Cerebellar nuclear complex (tissue), 1 donor: ENCODE measurements at places on chromosomes 4 and X.

- no peak for DNase-seq
These were observed 56.6 kb upstream of the LAS1L start for GRCh38 chrX:65591206-65591605.

DNA sequence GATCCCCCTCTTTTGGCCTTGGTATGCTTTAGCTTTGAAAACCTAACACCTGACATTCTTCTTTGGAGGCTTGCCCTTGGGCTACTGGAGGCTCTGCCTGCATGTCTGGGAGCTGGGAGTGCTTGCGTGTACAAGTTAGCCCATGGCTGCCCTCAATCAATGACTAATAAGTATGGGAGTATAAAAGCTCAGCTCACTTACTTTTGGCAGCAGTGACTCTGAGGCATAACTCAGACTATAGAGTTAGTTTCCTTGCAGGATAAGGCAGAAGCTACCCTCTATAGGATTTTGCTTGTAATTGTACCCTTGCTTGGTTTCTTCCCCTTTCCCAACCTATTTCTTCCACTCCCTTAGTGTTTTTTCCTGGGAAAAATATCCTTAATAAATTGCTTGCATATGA is 247.9 kb downstream of the PPP1R2C start:
- DNase-seq: no peak

- no peak for DNase-seq
These were observed 11.2 kb upstream of the GNRHR start for GRCh38 chr4:67765401-67765800.

DNA sequence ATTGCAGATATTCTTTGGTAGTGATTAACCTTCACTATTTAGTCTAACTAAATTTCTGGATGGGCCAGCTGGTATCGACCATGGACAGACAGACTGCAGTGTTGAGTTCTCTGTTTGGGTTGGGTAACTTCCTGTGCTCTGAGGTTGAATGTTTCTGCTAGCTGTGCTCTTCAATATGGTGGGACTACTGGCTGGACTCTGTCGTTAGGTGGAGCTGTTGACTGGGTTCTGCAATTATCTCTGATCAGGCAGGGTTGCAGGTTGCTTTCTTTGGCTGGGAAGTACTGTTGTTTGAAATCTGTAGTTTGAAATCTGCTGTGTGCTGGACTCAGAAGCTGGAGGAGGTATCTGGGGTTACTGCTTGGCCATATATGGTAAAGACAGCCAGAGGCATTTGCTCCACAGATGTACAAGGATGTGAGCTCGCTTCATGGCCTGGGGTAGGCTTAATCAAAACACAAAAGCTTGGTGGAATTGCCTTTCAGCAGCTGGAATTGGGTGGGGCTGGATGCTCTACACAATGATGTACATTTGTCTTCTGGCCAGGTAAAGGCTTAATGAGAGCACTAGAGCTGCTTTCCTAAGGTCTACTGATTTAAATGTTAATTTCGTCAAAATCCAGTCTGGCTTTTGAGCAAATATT is 1472.0 kb downstream of the FAM133A start:
- no peak for DNase-seq

GRCh38 chrX:123704781-123705180 is 28.1 kb downstream of the THOC2 start:
- no peak for DNase-seq

- no peak for DNase-seq
These were observed 16.0 kb downstream of the RAB40A start for GRCh38 chrX:103503163-103503852.

- no peak for DNase-seq
These were observed 4.1 kb downstream of the ARMCX2 start for GRCh38 chrX:101655534-101655933.

GRCh38 chr4:16609170-16609758 is 289.2 kb downstream of the LDB2 start:
- DNase-seq: no peak

DNA sequence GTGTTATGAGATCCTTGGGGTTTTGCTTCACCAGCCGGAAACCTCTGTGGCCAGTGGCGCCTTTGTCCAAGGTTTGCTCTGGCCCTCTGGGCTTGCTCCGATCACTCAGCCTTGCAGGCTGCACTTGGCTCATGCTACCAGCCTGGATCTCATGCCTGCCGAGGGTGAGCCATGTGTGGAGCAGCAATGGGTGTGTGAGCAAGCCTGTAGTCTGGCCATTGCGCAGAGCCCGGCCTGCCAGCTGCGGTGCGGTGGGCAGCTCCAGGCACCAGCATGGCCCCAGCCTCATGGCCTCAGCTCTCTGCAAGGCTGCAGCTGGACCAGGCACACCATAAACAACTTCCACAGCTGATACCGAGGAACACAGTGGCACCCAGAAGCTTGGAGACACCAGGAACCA is 17.8 kb downstream of the SULT1B1 start:
- DNase-seq: no peak

GRCh38 chrX:109889289-109890006 is 113.5 kb upstream of the TMEM164 start:
- DNase-seq: no peak

- DNase-seq: no peak
These were observed 20.1 kb upstream of the FRMPD4 start for GRCh38 chrX:12118134-12118533.

- no peak for DNase-seq
These were observed 70.0 kb upstream of the STS start for GRCh38 chrX:7077241-7078230.

- no peak for DNase-seq
These were observed 10.5 kb upstream of the DHX15 start for GRCh38 chr4:24594887-24595286.

- DNase-seq: no peak
These were observed 93.6 kb downstream of the RBM47 start for GRCh38 chr4:40536032-40536431.

- DNase-seq: no peak
These were observed 1050.0 kb upstream of the INTU start for GRCh38 chr4:126582737-126583136.

- no peak for DNase-seq
These were observed 17.2 kb downstream of the ANXA3 start for GRCh38 chr4:78568640-78569305.

- no peak for DNase-seq
These were observed 47.7 kb upstream of the SYTL5 start for GRCh38 chrX:37958525-37959211.

- no peak for DNase-seq
These were observed 71.3 kb downstream of the STIM2 start for GRCh38 chr4:26931966-26932365.

DNA sequence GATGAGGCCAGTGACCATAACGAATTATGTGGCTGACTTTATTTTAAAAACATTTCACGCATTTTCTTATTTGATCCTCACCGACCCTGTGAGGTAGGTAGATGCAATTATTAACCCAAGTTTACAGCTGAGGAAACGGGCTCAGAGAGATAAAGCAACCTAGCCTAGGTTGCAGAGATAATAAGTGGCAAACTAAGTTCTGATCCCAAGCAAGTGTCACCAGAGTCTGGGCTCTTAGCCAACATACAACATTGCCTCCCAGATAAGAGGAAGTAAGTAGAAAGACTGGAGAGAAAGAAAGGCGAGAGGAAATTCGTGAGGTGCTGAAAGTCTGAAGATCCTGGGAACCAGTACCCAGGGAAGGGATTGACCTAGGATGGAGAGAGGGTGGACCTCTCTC is 77.4 kb upstream of the GPR50 start:
- DNase-seq: no peak

GRCh38 chrX:84717343-84717742 is 215.1 kb upstream of the HDX start:
- DNase-seq: no peak

DNA sequence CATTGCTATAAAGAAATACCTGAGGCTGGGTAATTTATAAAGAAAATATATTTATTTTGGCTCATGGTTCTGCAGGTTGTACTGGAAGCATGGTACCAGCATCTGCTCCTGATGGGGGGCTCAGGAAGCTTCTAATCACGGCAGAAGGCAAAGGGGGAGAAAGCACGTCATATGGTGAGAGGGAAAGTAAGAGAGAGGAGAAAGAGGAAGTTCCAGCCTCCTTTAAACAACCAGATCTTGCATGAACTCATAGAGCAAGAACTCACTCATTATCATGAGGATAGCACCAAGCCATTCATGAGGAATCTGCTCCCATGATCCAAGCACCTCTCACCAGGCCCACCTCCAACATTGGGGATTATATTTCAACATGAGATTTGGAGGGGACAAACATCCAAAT is 125.0 kb upstream of the GRPR start:
- no peak for DNase-seq

DNA sequence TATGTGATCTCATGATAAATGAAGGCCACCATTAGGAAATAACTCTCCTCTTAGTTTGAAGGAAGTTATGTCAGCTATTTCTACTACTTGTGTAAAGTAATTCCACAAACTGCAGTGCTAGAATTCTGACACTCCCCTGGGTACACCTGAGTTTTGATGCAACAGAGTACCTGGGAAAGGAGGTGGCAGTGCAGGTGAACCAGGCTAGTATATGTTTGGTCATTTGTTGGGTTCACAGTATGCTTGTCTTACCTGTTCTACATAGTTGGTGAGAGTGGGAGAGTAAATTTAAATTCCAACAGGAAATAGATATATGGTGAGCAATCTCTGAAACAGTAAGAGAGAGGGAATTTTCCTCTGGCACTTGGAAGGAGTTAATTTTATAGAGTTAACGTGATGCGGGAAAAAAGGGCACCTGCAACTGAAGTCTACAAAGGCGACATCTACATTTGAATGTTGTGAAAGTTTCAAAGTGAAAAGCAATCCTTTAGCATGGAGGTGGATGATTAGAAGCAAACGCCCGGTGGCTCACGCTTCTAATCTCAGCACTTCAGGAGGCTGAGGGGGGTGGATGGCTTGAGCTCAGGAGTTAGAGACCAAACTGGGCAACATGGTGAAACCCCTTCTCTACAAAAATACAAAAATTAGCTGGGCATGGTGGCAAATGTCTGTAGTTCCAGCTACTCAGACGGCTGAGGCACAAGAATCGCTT is 8.3 kb upstream of the SLC10A6 start:
- no peak for DNase-seq

- DNase-seq: no peak
These were observed 51.8 kb downstream of the TMEM131L start for GRCh38 chr4:153518001-153518400.

- no peak for DNase-seq
These were observed 28.3 kb downstream of the ZFYVE28 start for GRCh38 chr4:2390146-2390545.
